ENCODE measurements at places on chromosomes 5 and 9.
A peak's percentile ranks its signal among the peaks of the same experiment; 100 is the strongest.

GRCh38 chr9:36132086-36132485, 4.4 kb upstream of the GLIPR2 start:
- no peak for DNase-seq

DNA sequence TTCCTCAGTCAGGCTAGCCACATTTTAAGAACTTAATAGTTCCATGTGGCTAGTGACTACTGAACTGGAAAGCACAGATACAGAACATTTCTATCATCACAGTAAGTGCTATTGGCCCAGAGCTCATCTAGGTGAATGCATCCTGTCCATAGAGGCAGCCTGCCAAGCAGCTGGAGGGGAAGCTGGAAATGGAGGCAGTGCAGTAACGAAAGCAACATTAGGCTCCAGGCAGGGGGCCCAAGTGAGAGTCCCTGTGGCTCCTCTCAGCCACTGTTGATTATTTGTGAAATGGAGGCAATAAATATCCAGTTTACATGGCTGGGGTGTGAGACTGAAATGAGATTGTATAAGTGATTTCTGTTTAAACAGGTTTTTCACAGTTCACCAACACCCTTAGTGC, 227.2 kb upstream of the KLF9 start:
- no peak for DNase-seq

GRCh38 chr9:129081388-129081904, 535 bp downstream of the DOLPP1 start:
- DNase-seq = no peak

- peak; percentile 36 for DNase-seq
These were observed 29.2 kb upstream of the HMHB1 start for GRCh38 chr5:143782588-143783386.

GRCh38 chr5:143218517-143219170, 184.8 kb downstream of the NR3C1 start:
- no peak for DNase-seq

- DNase-seq = no peak
These were observed 138.7 kb downstream of the SYK start for GRCh38 chr9:90940280-90940679.
